NCI-H2171 treated with DMSO at 0.1 percent for 48 hours (cell line): ENCODE measurements at places on chromosomes 5 and 9.
A peak's percentile ranks its signal among the peaks of the same experiment; 100 is the strongest.

- no peak for DNase-seq
Observed at GRCh38 chr9:138103849-138104206, 226.2 kb downstream of the CACNA1B start.

DNA sequence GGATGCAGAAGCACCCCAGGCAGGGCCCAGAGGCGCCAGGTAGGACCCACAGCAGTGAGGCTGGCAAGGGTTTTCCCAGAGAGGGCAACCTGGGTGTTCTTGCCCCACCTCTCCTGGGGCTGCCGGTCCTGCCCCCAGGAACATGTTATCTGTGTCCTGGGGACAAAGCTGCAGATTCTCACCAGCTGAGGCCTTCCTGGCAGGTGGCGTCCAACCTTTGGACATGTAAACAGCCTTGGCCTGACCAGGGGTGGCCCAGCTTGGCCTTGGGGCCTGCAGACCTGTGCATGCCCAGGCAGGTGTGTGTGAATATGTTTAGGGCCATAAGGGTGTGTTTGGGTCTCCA, 101.8 kb upstream of the LARP1 start:
- DNase-seq: no peak

GRCh38 chr5:151673421-151673820, 13.3 kb downstream of the SPARC start:
- DNase-seq: no peak

GRCh38 chr5:15236911-15237508, 263.0 kb upstream of the FBXL7 start:
- DNase-seq: no peak

DNA sequence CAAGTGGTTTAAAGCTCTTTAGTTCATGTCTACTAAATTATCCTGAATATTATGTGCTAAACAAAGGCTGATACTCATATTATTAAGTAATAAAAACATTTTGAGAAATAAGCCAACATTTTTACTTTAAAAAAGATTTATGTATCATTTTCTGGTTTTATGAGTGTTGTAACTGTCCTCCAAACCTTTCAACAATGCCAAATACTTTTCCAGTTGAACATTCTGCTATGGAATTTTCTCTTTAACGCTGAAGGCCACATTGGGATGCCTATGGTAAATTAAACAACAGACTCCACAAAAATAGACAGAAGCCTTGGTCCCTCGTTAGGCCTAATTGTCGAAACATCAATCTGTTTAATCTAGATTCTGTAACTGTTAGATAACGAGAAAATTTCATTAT, 131.3 kb downstream of the GLIS3 start:
- DNase-seq: no peak

DNA sequence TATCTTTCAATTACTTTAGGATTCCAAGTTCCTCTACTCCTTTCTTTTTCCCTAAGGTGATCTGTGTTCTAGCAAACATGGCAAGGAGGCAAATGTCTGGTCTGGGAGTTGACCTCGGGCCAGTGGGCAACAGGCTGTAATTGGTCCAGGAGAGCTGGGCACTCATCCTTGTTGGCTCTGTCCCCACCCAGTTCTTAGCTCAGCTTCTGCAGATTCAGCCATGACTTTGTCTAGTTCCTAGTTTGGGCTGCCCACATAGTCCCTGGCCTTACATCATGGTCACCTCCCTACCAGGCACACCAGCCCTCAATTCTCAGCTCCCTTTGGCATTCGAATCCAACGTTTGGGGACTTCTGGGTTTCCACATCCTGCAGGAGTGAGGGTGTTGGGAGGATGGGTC, 92.1 kb upstream of the DAP start:
- no peak for DNase-seq

DNA sequence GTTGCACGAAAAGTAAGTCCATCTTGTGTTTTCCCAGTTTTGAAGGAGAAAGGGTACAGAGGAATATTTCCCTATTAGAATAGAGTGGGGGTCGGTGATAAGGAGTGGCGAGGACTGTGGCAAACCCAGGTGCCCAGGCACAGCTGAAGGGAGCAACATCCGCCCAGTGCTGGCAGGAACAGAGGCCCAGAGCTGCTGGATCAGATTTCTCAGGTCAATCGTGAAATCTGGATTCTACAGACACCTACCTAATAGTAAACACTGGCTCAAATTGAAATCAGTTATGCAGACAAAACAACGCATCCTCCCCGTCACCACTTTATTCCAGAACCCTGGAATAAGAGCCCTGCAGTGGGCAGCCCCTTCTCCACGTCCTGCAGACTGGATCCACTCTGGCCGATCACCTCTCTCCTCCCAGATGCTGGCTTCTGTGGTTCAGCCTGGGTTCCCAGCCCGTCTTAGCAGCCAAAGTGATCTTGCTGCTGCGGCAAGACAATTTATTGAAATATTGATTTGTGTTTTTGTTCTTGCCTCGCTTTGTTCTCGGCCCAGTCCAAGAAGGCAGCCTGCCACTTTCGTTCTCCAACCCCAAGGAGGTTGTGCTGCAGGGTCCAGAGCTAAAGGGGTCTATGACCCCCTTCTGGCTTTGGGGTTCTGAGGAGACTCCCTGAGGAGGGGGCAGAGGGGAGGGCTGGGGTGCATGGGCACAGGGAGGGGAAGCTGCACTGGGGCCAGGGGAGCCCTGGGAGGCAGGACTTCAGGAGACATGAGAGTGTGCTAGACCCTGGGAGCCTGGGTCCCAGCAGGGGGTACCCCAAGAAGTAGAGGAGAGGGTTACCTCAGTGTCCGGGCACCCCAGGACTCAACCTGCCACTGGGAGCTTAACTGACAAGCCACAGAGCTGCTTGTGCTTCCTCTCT, 103.3 kb downstream of the ZNF354C start:
- no peak for DNase-seq

GRCh38 chr5:4929092-4929655, 211.0 kb upstream of the ADAMTS16 start:
- DNase-seq: no peak

GRCh38 chr9:137302118-137302448, at the start of gene NRARP:
TSS of gene NRARP (minus strand) at chr9:137302271. CDS start at chr9:137301928, 343 bp downstream.
- peak; percentile 88 for DNase-seq

DNA sequence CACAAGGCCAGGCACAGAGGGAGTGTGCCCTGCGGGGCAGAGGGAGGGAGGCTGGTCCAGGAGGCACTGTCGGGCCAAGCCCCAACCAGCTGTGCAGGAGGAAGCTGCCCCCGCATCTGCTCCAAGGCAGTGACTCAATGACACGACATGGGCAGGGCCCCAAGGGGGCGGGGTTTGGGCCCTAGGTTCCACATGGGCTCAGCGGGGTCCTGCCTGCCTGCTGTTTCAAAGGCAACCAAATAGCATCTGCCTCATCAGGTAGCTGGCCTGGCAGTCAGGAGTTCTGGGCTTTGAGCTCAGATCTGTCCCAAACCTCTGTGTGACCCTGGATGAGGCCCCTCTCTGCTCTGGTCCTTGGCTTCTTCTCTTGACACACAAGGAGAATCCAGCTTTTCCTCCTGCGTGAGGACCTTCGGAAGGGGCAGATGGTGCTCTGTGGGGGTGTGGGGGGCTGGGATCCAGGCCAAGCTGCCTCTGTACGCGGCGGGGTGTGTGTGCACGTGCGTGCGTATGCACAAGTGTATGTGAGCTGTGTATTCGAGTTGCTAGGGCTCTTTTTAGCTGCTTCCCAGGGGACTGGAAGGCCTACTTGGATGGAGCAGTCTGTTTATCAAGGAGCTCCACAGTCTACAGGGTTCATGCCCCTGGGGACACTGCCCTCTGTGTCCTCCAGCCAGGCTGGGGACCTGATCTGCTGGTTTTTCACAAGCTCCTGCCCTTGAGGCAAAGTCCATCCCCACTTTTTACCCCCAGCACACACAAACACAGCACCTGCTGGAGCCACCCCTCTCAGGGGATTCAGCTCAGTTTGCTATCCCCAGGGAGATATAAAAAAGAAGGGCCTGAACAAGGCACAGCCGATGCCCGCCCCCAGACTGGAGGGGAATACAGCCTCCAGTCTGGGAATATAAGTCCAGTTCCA, 138.9 kb downstream of the RGS3 start:
- peak; percentile 98 for DNase-seq

GRCh38 chr5:109335114-109335513, 74.7 kb downstream of the PJA2 start:
- DNase-seq: no peak

GRCh38 chr5:104955479-104955878, 1392.9 kb upstream of the NUDT12 start:
- no peak for DNase-seq

GRCh38 chr5:34563931-34564709, 92.0 kb upstream of the RAI14 start:
- no peak for DNase-seq
